Occipital lobe (tissue), 3 donors: ENCODE measurements at places on chromosomes 12 and 14. TPM values are rescaled to one million over a fixed set of nuclear protein-coding genes. Genes with fewer than 3 reads are reported as not detected.

The ZDHHC22 gene
- total RNA-seq = 12.0 TPM

DNA sequence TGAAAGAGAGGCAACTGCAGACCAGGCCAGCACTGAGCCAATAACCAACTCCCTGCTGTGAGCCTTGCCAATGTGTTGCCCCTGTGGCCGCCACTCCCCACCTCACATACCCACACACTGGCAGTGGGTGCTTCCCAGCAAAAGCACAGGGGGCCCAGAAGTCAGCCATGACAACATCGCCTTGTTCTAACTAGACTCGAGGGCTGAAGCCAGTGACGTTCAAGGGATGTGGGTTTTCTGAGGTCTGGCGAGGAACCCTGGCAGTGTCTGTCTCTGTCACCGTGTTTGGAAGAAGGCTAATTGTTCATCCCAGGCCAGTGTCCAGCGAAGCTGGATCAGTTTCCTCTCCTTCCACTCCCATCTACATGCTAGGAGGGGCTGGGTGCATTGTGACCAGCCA lies 311.8 kb upstream of the AMIGO2 start:
- DNase-seq = no peak

DNA sequence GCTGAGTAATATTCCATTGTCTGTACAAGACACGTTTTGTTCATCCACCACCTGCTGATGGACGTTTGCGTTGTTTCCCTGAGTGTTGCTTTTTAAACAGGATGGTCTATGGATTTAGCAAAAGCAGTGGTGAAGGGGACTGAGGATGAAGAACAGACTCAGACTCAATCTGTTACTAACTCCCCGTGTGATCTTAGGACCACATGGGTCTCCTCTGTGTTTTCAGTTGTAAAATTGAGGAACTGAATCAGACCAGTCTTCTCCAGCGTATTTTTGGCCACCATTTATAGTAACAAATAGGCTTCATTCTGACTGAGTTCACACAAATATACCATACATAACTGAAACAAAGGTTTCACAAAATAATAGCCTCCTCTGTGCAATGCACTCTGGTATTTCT lies 85.6 kb downstream of the FOXN3 start:
- DNase-seq = no peak

GRCh38 chr12:10690906-10691305 lies 17.1 kb upstream of the STYK1 start:
- DNase-seq = no peak

DNA sequence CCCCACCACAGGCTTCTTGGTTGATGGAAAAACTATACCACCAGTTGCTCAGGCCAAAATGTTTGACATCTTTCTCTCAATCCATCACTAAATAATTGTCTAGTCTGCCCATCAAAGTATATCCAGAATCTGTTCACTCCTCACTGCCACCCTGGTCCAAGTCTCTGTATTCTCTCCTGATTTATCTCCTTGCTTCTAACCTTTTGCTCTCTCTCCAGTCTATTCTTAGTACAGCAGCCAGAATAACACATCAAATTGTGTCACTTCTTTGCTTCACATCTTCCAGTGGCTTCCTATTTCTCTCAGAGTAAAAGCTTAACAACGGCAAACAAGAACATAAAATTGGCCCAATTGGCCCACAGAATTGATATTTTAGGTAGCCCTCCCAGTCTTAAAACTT lies 272.8 kb downstream of the IPO8 start:
- no peak for DNase-seq
